Prostate gland (tissue), 2 donors: ENCODE measurements at places on chromosomes 12 and 14.

DNA sequence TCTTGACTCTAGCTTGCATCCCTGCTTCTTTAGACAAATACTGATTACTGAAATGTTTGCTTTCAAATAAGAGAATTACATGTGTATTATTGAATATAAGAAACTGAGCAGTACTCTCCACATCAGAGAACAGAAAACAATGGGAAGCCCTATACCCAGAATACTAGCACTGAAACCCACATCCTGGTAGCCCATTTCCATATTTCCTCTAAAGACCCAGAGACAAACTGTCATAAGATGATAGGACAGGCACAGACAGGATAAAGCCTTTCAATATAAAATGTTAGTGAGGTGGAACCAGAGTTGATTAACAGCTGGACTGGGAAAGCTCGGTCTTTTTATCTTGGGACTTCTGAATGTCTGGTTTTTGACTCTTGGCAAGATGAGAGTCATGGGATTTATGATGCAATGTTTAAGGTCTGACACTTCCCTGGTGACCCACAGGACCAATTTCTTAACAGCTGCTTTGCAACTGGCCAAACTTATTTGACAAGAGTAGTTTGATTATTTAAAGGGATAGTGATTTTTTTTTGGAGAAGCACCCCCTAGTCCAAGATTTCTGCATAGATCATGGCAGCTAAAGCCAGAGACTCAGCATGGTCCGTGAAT is 166.9 kb upstream of the ATXN7L3B start:
- no peaks in the 10 kb centered on the region for H3K36me3 ChIP-seq
- no peak overlapping the region for H3K4me3 ChIP-seq
- H3K27me3 ChIP-seq, result peaks cover 2% of the 10 kb centered on the region
- no peak overlapping the region for H3K27ac ChIP-seq
- no peaks in the 10 kb centered on the region for H3K4me1 ChIP-seq
- no peak for DNase-seq

GRCh38 chr12:51895378-51896135 is 7.7 kb downstream of the ANKRD33 start:
- H3K27me3 ChIP-seq, result no peaks in the 10 kb centered on the region
- no peaks in the 10 kb centered on the region for H3K4me1 ChIP-seq
- no peak overlapping the region for H3K27ac ChIP-seq
- no peaks in the 10 kb centered on the region for H3K36me3 ChIP-seq

GRCh38 chr12:106019144-106019543 is 119.6 kb downstream of the NUAK1 start:
- H3K27ac ChIP-seq, result no peak overlapping the region
- no peak for DNase-seq
- H3K4me3 ChIP-seq, result no peak overlapping the region
- H3K36me3 ChIP-seq, result no peaks in the 10 kb centered on the region
- H3K27me3 ChIP-seq, result no peaks in the 10 kb centered on the region

GRCh38 chr14:101047326-101047725 is 143.8 kb upstream of the RTL1 start:
- H3K27ac ChIP-seq, result no peak overlapping the region
- no peaks in the 10 kb centered on the region for H3K36me3 ChIP-seq
- DNase-seq, result no peak
- no peak overlapping the region for H3K4me3 ChIP-seq

DNA sequence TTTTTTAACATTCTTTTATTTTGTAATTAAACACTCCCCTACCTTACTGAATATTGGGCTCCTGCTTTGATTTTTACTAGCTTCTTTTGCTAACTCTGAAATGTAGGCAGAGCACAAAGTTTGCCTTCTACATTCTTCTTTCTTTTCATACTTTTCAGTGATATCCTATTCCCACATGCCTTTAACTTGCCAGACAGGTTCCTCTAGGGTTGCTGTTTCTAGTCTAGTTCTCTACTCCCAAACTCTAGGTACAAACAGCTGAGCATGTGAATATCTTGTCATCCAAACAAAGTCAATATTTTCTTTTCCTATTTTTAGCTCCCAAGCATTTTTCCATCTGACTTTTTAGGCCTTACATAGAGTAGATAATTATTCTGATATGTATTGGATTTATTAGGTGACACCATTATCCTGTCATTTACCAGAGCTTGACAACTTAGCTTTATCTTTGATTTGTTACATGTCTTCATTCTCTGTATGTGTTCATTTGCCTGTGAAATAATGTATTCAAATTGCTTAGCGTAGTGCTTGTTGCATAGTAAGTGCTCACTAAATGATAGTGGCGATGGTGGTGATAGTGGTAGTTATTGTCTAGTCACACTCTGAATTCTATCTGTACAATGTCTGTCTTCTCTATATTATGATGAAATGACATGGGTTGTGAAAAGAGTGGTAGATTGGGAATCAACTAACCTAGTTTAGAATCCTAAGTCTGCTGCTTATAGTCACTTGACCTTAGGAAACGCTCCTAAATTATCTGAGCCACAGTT is 73.6 kb upstream of the DNM1L start:
- peak overlapping the region; percentile 62 for H3K27ac ChIP-seq
- no peaks in the 10 kb centered on the region for H3K4me1 ChIP-seq
- H3K36me3 ChIP-seq, result no peaks in the 10 kb centered on the region
- H3K4me3 ChIP-seq, result no peak overlapping the region

DNA sequence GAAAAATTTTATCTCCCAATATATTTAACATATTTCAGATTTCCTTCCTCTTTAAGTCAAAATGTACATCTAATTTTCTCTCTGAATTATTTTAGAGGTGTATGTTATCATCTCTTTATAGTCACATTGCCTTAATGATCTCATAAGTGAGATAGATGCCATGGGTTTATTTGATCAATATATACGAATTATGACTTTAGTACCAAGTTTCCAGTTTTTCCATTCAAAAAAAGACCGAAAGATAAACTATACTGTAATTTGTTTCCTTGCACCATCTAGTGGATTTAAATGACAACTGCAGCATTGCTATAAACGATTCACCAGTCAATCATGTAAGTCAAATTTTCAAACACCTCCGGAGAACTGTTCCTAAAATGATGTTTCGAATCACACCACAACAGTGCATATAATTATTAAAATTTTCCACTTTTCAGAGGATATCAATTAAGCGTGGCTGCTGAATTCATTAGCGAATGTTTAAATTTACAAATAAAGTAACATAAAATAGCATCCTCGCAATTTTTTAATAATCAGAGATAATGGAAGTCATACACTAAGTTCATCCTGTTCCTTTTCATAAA is 419 bp upstream of the ATXN7L3B start:
- no peaks in the 10 kb centered on the region for H3K27me3 ChIP-seq
- peak overlapping the region; percentile 93 for H3K27ac ChIP-seq
- H3K4me3 ChIP-seq, result peak overlapping the region; percentile 72

- no peak for DNase-seq
- peaks cover 3% of the 10 kb centered on the region for H3K4me1 ChIP-seq
- no peaks in the 10 kb centered on the region for H3K27me3 ChIP-seq
- H3K27ac ChIP-seq, result peak overlapping the region; percentile 66
- H3K36me3 ChIP-seq, result no peaks in the 10 kb centered on the region
Measured at GRCh38 chr12:47828008-47828975, 8.6 kb upstream of the HDAC7 start.

DNA sequence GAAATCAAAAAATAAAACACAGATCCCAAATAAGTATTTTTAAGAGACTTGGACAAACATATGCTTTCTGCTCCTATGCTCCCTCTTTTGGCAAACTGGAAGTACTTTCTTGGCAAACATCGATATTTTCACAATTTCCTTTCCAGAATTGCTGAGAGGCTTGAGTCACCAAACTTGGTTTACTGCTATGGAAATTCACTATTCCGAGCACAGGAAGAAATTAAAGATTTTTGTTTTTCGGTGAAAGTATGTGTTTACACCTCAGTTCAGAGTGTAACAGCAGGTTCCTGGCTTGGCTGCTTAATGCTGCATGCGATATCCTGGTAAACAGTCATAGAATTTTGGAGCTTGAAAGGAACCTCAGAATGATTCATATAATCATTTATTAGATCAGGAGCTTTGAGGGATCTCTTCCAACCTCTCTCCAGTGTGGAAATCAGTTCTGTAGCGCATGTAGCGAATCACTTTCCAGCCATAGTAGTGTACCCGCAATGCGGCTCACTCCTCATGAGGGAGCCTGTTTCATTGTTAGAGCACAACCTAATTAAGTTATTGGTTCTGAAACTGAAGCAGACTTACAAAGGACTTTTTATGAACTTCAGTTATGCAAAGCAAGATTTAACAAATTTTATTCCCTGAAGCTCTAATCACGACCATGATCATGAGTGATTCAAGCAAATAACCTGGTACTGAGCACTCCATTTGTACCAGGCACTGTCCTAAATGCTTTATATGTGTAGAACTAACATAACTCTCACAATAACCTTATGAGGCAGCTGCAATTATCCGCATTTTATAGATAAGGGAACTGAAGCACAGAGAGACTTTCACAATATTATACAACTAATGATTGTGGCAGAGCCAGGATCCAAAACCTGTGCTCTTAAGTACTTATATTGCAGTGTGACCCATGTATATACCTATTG is 56.4 kb upstream of the ATP2A2 start:
- no peaks in the 10 kb centered on the region for H3K27me3 ChIP-seq
- H3K4me1 ChIP-seq, result peaks cover 6% of the 10 kb centered on the region
- DNase-seq, result peak; percentile 43
- no peak overlapping the region for H3K4me3 ChIP-seq
- H3K27ac ChIP-seq, result peak overlapping the region; percentile 70
- H3K36me3 ChIP-seq, result no peaks in the 10 kb centered on the region

- no peaks in the 10 kb centered on the region for H3K4me1 ChIP-seq
- no peak overlapping the region for H3K27ac ChIP-seq
- no peaks in the 10 kb centered on the region for H3K36me3 ChIP-seq
Measured at GRCh38 chr12:87253157-87253556, 776.0 kb downstream of the C12orf50 start.

DNA sequence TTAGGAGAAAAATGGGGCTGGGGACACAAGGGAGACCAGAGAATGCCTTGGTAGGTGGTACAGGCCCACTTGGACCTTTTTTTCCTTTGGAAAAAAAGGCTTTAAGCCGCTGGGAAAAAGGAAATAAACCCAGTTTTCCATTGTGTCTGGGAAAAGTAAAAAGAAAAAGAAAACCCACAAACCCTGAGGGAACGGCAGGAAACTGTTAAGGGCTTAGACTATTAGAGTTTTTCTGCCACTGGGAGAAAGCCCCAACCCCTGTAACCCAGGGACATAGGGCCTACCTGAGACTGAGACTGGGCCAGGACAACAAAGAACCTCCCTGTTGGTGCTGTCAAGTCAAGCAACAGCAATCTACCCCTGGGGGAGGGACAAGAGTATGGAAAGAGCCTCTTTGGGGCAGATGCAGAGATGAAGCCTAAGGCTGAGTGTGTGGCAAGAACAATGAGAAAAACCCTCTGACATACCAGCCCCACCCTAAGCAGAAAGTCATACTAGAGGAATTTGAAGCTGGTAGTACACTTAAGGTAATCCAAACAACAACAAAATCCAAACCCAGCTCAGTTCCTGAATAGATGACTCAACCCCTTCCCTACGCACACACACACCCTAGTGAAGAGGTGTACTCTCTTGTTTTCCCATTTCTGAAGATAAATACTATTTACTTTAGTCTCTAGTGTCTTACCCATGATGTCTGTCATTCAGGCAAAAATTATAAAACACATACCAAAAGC is 22.8 kb downstream of the ATF1 start:
- H3K4me3 ChIP-seq, result no peak overlapping the region
- H3K27me3 ChIP-seq, result no peaks in the 10 kb centered on the region
- DNase-seq, result no peak
- H3K36me3 ChIP-seq, result no peaks in the 10 kb centered on the region

DNA sequence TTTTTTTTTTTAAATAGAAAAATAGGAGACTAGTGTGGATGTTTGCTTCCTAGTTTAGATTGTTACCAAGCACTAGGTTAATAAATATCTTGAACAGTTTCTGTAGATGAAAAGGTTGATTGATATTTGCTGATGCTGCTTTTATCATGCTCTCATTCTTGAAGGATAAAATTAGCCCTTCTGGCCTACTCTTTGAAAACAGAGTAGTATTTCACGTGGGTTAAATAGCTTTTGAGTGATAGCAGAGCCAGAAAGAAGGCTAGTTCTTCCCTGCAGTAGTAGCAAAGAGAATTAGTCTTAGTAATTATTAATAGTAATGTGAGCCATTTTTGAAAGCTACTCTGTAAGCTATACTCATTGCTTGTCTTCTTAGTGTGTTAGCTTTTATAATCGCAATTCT is 5.2 kb downstream of the NEDD1 start:
- H3K27me3 ChIP-seq, result no peaks in the 10 kb centered on the region
- H3K4me3 ChIP-seq, result no peak overlapping the region
- no peak for DNase-seq
- no peak overlapping the region for H3K27ac ChIP-seq

- peak; percentile 32 for DNase-seq
- H3K4me3 ChIP-seq, result peak overlapping the region; percentile 70
- no peaks in the 10 kb centered on the region for H3K27me3 ChIP-seq
- peak overlapping the region; percentile 80 for H3K27ac ChIP-seq
Measured at GRCh38 chr12:76878099-76878898, 520 bp downstream of the CSRP2 start.

DNA sequence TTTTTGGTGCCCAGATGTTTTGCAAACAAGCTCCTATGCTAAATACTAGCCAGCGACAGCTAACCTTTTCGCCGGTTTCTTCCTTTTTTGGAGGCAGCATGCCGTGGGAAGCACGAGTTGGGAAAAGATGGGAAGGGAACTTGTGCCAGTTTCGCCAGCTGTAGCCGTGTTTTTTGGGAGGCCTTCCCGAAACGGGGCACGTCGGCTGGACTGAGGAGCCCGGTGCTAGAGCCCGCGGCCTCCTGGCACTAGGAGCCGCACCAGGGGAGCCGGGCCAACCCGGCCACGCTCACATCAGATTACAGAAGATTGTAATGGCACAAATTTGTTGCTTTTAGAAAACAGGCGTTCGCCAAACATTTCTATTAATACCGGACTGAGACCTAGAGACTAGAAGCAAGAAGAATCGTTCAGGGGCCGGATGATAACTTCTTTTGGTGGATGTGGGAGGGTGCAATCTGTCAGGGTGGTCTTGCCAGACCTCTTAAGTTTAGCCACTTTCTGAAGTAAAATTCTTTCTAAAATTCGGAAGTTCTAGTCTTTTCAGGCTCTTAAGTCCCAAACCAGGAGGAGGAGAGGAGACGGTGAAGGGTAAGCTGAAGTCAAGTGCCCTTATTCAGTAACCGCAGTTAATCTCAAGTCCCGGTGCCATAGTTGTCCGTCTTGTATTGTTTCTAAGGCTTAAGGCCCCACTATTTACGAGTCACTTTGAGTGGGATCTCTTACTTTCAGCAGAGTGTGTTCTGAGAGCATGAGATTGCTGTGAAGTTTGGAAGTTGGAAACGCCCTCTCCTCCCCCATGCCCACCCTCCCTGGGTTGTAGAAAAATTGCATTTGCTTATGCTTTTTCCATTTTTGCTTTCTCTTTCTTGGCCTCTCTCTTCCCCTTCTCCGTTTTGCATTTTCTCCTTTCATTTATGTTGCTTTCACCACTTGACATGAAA is 1.3 kb downstream of the RASSF3 start:
- H3K27ac ChIP-seq, result peak overlapping the region; percentile 88
- peak overlapping the region; percentile 88 for H3K4me3 ChIP-seq
- no peaks in the 10 kb centered on the region for H3K27me3 ChIP-seq
- DNase-seq, result peak; percentile 25
- H3K36me3 ChIP-seq, result no peaks in the 10 kb centered on the region
- no peaks in the 10 kb centered on the region for H3K4me1 ChIP-seq

- H3K36me3 ChIP-seq, result no peaks in the 10 kb centered on the region
- H3K27me3 ChIP-seq, result no peaks in the 10 kb centered on the region
- no peaks in the 10 kb centered on the region for H3K4me1 ChIP-seq
Measured at GRCh38 chr12:96774496-96775256, 132.4 kb upstream of the NEDD1 start.
